Putamen (tissue), 1 donor: ENCODE measurements at places on chromosomes 16 and 17.

- DNase-seq: no peak
Observed at GRCh38 chr16:68350813-68351350, 40.1 kb downstream of the PRMT7 start.

DNA sequence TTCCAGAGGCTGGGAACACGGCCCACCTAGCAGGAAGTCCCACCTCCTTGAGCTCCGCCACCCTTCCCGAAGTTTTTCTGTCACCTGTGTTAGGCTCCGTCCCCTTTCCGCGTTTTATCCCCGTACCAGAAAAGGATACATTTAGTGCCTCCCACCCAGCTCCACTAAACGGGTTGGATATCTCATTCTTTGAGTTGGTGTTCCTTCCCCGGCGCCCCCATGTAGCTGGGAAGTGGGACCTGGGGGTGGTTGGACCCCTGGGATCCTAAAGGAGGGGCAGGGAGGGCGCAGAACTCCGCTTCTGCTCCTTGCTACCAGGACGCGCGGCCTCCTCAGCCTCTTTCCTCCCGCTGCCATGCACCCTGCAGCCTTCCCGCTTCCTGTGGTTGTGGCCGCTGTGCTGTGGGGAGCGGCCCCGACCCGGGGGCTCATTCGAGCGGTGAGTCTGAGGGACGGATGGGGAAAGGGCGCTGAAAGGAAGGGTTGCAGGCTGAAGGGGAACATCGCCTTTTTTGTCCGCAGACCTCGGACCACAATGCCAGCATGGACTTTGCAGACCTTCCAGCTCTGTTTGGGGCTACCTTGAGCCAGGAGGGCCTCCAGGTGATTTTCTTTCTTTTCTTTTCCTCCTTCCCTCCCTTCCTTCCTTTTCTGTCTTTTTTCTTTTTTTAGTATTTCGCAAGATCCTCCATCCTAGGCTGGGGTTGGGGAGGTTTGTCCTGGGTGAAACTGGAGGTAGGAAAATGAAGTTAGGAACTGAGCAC is 669 bp downstream of the RNF167 start:
- DNase-seq: no peak

DNA sequence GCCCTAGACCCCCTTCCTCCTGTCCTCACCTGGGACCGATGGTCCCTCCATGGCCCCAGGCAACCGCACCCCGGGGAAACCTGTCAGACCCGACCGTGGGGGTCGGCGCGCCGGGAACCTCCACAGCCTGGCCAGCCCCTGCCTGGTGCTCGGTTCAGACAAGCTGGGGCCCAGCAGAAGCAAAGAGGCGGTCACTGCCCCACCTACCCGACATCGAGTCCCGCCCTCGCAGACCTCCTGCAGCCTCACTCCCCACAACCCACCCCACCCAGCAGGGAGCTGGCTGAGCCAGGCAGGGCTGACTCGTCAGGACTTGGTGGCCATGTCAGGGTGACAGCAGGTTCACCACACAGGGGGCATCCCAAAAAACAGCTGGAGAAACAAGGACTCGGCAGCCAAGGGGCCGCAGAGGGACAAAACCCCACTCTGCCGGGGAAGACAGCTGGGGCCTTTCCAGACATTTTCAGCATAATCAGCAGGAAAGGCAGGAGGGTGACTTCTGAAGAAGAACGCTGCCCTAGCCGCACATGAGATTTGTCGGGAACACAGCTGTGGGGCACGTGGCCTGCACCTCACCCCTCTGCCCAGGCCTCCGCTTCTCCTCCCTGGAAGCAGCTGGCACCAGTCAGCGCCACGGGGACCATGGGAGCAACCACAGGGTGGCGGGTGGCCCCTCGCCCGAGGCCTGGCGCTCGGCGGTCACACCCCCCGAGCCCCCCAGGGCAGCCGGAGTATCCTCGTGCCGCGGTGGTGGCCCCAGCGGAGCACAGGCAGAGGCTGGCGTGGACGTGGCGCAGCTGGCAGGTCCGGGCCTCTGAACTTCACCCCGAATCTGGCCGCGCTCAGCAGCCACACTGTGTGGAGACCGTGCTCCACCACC is 22.9 kb downstream of the GNPTG start:
- no peak for DNase-seq

DNA sequence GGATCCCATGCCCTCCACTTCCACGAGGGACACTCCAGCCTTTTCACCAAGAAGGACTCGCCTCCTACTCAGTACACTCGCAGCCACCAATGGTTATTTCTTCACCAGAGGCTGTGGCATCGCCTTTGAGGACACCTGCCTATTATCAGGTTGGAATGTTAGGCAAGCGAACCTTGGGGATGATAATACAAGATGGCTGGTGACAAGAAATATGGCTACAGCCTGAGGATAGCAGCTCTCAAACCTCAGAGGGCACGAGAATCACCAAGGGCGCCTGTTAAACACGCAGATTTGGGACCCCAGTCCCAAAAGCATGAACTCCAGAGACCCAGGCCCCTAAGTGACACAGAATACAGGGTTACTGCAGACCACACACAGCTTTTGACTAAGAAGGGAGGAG is 58.1 kb downstream of the CYTH1 start:
- no peak for DNase-seq

- DNase-seq: no peak
Observed at GRCh38 chr17:31517524-31517923, 126.0 kb downstream of the RAB11FIP4 start.

DNA sequence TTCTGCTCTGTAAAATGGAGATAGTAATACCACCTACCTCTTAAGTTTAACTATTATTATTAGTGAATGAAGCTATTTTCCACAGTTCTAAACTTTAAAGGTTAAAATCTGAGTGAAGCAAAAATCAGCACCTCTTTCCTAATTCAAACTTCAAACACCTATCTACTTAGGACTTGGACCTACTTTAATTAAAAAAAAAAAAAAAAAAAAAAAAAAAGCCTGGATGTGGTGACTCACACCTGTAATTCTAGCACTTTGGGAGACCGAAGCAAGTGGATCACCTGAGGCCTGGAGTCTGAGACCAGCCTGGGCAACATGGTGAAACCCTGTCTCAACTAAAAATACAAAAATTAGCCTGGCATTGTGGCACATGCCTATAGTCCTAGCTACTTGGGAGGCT is 5.0 kb upstream of the KANSL1 start:
- DNase-seq: no peak

GRCh38 chr16:88864521-88864920 is 1.9 kb downstream of the PABPN1L start:
- DNase-seq: no peak

GRCh38 chr17:58702045-58702476 is 9.7 kb downstream of the RAD51C start:
- no peak for DNase-seq

- no peak for DNase-seq
Observed at GRCh38 chr17:19354748-19355147, 7.8 kb downstream of the B9D1 start.

DNA sequence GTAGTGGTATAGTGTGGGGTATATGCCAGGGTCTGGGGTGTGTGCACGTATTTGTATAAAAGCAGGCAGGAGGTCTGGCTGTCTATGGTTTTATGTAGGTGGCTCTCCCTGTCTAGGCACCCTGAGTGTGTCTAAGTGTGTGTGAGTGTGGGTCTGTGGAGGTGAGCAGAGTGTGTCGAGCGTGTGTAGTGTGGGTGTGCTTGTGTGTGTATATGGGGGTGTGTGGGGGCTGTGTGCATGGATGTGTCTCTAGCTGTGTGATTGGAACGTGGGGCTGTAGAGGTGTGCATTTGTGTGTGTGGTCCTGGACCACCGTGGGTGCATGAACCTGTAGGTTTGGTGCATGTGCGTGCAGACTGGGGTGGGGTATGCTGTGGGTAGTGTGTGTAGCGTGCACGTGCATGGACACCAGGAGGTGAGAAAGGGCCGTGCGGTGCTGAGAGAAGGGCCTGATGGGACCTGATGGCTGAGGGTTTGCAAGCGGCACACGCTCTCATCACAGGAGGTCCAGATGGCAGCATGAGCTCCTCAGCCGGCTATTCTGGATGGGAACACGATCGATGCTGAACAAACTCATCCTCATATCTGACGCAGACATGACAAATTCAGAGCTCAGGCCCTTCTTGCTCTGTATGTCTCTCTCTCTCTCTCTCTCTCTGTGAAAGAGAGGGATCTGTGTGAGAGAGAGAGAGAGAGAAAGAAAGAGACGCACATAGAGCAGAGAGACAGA is 27.7 kb downstream of the SPACA3 start:
- DNase-seq: no peak

GRCh38 chr17:41061964-41062363 is 2.0 kb upstream of the KRTAP2-3 start:
- DNase-seq: no peak

DNA sequence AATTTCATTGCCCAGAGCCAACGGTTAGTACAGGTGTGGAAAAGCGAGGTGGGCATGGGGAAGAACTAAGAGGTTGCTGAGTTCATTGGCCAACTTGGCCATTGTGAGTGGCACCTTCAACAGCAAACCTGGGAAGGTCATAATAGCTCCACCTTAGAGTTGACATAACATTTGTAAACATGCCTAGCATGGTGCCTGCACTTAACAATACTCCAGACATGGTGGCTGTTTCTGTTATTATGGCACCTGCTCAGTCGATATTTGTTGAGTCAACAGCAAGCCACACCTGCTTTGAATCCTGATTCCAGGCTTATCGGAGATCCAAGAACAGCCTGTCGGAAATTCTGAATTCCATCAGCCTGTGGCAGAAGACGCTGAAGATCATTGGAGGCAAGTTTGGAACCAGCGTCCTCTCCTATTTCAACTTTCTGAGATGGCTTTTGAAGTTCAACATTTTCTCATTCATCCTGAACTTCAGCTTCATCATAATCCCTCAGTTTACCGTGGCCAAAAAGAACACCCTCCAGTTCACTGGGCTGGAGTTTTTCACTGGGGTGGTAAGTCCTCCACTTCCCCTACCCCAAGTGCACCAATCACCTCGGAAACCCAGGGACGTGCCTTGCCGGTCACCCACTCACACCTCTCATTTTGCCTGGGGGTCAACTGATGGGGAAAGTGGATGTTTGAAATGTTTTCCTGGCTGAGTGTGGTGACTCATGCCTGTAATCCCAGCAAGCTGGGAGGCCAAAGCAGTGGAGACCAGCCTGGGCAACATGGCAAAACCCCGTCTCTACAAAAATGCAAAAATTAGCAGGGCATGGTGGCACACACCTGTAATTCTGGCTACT is 46.0 kb downstream of the TMC5 start:
- no peak for DNase-seq

DNA sequence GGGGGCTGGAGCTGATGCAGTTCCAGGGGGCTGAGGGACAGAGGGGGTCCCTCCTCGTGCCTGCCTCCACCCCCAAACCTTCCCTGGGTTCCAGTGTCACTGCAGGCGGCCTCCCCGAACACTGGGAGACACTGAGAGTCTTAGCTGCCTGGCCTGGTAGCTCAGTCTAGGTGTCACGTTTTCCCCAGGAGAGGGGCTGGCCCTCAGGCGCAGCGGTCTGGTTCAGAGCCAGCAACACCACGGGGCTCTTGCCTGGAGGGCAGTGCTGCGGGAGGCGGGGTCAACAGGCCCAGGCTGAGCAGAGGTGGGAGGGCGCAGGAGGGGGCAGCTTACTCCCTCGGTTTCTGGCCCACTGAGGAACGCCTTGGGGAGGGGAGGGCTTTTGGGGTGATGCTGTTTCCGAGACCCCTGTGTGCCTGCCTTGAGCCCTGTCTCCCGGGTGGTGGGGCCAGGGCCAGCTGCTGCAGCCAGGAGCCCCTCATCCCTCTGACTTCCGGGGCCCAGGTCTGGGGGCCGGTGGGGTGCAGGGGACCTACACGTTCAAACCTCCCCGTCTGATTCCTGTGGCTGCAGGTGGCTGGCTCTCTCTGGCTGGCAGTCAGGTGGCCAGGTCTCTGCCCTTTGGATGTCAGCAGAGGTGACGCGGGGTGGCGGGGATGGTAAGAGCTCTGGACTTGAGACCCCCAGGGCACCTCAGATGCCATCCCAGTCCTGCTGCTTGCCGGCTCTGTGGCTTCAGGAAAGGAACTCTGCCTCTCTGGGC is 89.3 kb upstream of the GSE1 start:
- no peak for DNase-seq

DNA sequence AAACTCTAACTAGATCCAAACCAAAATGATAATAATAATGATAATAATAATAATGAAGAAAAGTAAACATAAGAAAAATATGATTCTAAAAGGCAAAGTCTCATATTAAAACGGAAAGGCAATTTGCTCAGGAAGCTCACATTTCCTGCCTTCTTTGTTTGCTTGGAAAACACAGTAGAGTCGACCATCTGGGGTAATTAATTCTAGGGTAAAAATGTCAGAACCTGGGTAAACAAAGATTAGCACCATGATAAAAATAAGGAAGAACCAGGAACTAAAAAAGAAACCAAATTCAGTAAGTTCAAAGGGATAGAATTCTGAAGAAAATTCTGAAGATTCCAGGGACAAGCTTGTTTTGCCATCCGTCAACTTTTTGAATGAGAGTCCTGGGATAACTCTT is 16.2 kb downstream of the KRABD2 start:
- no peak for DNase-seq

DNA sequence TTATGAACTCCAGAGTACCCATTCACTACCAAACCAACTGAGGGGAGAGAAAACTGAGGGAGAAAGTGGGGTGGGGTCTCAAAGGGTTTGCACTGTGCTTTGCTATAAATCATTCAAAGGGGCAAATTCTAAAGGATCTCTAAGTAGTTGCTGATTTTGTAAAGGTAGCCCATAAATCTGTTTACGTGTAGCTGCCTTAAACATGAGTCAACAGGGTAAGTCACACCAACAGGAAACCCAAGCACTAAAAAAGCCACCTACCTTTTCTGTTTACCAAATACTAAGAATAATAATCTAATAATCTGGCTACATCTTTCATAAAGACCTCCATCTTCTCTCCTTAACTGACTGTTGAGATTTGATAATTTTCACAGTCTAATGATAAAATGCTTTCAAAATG is 8.4 kb upstream of the HSBP1 start:
- DNase-seq: no peak

DNA sequence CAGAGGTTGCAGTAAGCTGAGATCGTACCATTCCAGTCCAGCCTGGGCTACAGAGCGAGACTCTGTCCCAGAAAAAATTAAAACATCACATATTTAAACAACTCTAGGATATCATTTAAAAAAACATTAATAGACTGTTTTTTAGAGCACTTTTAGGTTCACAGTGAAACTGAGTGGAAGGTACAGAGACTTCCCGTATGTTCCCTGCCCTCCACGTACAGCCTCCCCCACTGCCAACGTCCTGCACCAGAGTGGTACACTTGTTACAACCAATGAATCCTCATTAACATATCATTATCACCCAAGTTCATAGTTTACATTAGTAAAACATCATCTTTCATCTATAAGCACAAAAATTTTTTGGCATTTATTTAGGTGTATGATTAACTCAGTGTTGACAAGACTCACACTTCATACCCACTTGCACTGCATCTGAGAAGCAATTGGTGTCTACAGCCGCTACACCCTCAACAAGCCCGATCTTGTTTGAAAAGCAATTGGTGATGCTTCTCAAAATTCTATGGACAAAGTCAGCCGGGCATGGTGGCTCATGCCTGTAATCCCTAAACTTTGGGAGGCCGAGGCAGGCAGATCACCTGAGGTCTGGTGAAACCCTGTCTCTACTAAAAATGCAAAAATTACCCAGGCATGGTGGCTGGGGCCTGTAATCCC is 39.9 kb upstream of the STH start:
- no peak for DNase-seq

- DNase-seq: no peak
Observed at GRCh38 chr16:75230471-75231110, 11.8 kb downstream of the CTRB1 start.
